ENCODE measurements at places on chromosomes 1 and 21. TPM values are rescaled to one million over a fixed set of nuclear protein-coding genes. Genes with fewer than 3 reads are reported as not detected.

DNA sequence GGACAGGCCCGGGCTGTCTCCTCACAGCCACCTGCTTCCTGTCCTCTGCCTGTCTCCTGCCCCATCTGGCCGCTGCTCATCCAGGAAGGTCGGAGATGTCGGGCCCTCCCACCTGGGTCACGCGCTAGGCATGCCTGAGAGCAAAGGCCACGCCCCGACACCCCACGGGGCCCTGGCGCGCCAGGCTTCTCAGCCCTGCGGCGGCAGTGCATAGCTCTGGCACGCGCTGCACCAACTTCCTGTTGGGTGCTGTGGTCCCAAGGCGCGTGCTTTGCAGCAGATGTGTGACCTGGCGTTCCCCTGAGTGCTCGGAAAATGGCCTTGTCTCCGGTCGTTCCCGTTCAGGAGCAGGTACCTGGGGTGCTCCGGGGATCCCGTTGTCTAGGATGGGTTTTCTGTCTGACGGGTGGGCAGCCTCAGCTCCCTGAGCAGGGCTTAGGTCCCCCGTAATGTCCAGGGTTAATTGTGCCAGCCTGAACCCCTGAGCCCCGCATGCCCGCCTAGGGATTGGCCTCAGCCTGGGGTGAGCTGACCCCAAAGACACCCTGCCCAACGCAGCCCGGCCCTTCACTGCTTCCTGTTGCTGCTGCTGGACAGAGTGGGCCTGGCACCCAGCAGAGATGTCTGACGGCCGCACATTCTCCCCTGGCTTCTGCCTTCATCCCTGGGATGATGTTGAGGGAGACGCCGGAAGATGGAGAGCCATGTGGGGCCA, 19.4 kb upstream of the KCNAB2 start:
- DNase-seq, result no peak

- no peak for DNase-seq
Observed at GRCh38 chr1:102661481-102661880, 446.8 kb downstream of the COL11A1 start.

GRCh38 chr1:151143057-151143435, 3.4 kb downstream of the SEMA6C start:
- no peak for DNase-seq

GRCh38 chr1:18299441-18300338, 181.0 kb upstream of the KLHDC7A start:
- peak; percentile 16 for DNase-seq

DNA sequence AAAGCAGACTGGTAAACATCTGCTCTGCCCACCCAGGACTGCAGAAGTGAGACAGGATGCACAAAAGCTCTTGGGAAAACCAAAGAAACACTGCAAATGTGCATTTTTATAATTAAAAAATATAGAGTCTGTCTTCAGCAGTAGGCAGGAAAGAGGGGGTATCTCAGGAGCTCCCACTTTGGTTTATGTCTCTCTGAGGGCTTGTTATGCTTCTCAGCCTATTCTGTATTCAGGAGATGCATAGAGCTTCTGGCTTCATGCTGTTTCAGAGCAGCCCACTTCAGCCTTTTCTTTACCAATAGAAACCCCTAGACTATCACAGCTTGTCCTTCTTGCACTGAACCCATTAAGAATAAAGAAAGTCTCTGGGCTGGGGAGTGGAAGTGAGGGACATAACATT, 148.0 kb downstream of the ROR1 start:
- DNase-seq, result no peak

Gene CIART
- 11.4 TPM for total RNA-seq

GRCh38 chr1:29828526-29829447, 592.5 kb downstream of the PTPRU start:
- no peak for DNase-seq

DNA sequence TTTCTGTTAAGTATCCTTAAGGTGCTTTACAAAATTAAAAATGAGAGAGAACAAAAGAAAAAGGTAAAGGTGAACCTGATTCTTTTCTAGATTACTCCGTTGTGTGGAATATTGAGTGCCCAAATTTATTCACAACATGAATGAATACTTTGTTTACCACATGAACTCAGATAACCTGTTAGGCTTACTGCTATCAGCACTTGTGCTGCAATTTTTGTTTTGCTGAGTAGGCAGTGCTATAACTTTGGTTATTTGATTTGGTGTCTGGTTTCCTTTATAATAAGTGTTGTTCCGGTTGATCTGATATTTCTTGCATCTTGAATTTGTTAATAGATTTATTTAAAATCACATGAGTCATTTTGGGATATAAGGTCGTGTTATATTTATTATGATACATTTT, 195.9 kb downstream of the NEGR1 start:
- no peak for DNase-seq

- DNase-seq, result no peak
Observed at GRCh38 chr1:205570796-205571537, 60.8 kb downstream of the ELK4 start.

Gene TRIM17
- total RNA-seq, result not detected

DNA sequence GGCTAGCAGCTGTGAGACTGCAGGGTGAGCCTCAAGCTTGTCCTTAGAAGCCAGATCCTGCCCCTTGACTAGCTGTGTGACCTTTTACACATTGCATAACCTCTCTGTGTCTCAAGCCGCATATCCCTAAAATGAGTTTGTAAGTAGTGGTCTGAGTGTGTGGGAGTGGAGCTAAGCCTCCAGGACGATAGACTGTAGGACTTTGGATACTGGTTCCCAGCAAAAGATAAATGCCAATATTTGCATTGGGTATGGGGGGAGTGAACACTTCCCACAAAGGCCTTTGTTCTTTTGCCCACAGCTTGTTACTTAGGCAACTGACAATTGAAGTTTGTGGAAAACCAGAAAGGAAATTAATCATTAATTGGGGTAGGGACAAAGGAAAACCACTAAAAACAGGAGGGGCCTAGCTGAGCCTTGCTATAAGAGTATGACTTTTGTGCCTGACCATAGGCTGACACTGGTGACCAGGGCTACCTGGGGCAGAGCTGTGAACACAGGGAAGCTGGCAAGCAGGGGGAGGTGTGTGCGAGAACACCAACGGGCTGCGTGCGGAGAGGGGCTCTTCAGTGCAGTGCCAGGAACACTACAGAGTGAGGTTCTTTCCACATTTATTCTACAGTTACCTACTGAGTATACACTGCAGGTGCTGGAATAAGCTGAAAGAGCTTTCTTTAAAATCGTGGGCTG, 102.4 kb upstream of the ETV3 start:
- no peak for DNase-seq

- DNase-seq, result no peak
Observed at GRCh38 chr1:54883349-54884102, 3.5 kb downstream of the DHCR24 start.

- DNase-seq, result no peak
Observed at GRCh38 chr1:169594391-169594790, 8.1 kb upstream of the F5 start.

GRCh38 chr1:159181328-159182024, 10.1 kb downstream of the CADM3 start:
- DNase-seq, result no peak

GRCh38 chr1:246218686-246219085, 288.4 kb downstream of the SMYD3 start:
- no peak for DNase-seq

Gene BEND5
- 0.39 TPM for total RNA-seq

- no peak for DNase-seq
Observed at GRCh38 chr21:30232011-30232410, 16.1 kb upstream of the CLDN8 start.

GRCh38 chr1:19327301-19327700, 15.2 kb downstream of the SLC66A1 start:
- DNase-seq, result no peak

Gene IL19
- not detected for total RNA-seq

Gene FAM43B
- total RNA-seq, result 3.5 TPM

GRCh38 chr1:18666317-18666920, 35.8 kb downstream of the PAX7 start:
- no peak for DNase-seq

Gene AGBL4
- total RNA-seq, result not detected

DNA sequence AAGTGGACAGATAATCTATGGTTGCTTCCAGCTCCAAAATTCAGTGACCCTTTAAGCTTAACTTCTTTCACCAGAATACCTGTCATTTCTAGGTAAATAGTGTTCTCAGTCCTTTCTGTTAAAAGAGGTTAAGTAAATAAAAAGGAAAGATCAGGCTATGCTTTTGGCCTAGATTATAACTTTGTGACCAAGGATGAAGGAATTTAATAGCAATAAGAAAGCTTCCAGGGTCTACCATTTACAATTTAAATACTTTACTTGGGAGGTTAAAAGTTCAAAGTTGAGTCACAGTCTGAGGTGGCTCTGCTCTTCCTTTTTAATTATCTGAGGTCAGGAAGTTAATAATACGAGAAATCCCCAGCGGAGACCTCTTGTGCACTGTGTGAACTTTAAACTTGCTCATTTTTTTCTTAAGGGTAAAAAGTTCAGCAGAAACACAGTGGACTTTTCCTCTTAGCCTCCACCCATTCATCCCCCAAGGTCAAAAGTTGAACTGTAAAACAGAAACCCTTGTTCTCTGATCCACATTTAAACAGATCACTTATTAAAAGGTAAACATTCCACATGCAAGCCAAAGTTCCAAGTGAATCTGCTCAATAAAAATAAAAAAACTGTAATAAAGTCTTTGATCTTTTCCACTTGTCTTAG, 187.1 kb downstream of the NRIP1 start:
- DNase-seq, result peak; percentile 73

DNA sequence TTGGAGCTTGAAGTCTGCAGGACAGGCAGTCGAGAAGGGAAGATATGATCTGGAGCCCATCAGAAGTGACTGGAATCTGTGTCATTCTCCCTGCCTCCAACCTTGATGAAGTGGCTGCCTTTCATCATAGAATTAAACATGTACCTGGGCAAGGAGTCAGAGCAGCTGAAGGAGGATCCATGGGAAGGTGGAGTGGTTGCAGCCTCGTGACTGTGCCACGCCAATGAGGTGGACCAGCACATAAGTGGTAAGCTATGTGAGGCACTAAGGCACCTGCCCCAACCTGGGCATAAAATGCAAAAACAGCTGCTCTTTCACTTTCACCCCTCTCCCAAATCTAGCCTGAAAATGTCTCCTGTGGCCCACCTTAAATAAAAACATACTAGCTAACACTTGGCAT, 7.3 kb downstream of the SLC22A15 start:
- no peak for DNase-seq

DNA sequence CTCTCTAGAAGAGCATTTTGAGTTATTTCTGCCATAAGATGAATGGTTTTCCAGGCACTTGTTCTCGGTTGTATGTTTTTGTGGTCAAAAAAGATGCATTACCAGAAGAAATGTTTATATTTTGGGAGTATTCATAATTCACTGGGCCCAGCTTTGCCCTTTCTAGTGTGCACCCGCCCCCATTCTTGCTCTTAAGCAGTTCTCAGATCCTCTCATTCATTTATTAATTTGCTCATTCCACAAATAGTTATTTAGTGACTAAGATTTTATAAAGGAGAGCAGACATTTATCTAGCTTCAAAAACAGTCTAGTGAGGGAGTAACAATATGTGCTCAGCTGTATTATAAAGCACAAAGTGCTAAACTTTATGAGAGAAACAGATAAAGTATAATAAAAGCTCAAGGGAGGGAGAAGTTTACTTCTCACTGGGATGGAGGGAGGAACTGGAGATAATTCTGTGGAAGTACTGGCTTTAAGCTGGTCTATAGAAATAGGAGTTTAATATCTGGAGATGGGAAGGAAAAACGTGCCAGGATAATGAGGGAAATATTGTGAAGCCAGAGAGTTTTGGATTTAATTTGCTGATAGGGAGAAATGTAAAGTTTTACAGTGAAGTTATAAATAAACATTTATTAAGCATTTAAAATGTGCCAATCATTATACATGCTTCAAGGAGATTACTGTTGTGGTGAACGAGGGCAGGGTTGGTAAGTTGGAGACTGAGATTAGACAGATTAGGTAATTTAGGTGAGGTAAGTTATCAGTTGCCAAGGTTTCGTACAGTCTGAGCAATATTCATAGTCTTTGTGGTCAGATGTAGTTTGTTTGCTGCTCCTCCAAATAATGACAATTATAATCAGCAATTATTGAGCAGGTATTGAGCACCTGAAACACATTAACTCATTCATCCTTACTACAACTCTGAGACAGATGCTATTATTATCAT, 9.1 kb upstream of the MACF1 start:
- DNase-seq, result peak; percentile 84

GRCh38 chr1:181423301-181423918, 59.9 kb upstream of the CACNA1E start:
- peak; percentile 46 for DNase-seq

DNA sequence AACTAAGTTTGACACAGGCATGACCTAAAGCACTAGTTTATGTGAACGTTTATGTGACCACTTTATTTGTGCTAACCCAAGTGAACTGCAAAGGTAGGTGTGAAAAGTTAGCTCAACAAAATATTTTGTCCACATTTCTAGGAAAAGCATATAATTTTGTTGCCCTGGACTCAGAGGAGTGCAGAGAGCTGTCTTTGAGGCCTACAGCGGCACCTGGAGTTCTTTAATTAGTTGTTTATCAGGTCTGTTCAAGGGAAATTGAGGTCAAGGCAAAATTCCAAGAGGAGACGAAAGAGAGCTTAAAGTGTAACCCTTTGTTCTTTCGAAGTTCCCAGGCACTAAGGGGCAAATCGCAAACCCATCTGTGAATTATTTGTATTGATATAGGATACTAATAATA, 1.3 kb downstream of the GIPC2 start:
- no peak for DNase-seq

- DNase-seq, result peak; percentile 52
Observed at GRCh38 chr1:222109836-222110235, 367.9 kb upstream of the DUSP10 start.

Gene TACSTD2
- not detected for total RNA-seq

GRCh38 chr1:186869526-186870228, 40.9 kb downstream of the PLA2G4A start:
- DNase-seq, result no peak

Data from M059J (cell line).